ENCODE measurements at places on chromosomes 3 and 15.
A peak's percentile ranks its signal among the peaks of the same experiment; 100 is the strongest.

DNA sequence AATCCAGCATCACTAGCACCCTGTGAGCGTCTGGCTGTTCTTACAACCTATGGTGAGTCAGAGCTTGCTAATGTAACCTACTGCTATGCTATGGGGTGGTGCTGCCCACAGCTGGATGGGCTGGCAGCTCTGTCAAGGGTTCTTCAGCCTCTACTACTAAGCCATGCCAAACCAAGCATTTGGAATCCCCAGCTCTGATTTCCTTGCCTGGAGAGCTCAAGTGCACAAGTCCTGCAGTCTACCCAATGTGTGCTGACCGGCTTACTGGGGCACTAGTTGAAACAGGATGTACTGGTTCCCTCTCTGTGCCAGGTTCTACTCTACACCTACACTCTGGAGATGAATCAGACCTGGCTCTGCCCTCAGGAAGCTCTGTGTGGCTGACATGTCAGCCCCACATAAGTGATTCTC is 4.2 kb downstream of the TEX264 start:
- peak; percentile 62 for DNase-seq

- DNase-seq, result no peak
Observed at GRCh38 chr15:33451385-33451784, 140.6 kb downstream of the RYR3 start.

DNA sequence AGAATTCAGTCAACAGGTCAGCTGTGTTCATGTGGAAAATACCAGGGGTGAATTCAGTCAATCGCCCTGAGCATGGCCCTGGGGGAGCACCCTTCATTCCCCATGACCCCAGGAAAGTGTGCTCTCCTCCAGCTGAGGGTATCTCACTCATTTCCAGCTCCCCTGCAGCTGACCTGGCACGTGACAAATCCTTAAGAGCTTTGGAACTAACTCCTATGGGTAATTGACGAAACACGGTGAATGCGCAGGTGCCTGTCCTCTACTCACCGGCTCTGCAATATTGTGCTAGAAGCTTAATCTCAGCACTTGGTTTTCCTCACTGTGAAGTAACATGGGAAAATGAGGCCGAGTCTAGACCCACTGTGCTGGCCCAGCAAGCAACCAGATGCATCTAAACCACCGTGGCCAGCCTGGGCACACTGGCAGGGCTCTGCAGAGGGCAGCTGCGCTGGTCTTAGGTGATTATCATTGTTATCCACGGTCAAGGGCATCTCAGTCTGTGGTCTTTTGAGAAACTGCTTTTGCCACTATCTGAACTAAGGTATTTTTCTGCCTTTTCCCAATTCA is 63.1 kb downstream of the SPSB4 start:
- DNase-seq, result no peak

GRCh38 chr15:59723687-59724346 is 34.7 kb upstream of the BNIP2 start:
- no peak for DNase-seq

DNA sequence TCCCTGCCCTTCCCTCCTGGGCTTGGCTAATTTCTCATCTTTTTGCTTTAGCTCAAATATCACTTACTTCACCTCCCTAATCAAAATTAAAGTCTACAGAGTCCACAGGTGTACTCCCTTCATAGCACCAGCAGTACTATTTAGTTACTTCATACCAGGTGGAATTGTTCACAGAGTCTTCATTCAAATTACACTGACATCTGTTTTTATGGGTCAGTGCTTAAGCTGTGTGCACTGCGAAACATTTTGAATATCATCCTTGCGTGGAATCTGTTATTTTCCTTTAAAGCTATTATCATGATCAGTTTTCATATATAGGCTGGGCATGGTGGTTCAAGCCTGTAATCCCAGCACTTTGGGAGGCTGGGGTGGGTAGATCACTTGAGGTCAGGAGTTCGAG is 2.7 kb upstream of the SERF2 start:
- DNase-seq, result no peak

DNA sequence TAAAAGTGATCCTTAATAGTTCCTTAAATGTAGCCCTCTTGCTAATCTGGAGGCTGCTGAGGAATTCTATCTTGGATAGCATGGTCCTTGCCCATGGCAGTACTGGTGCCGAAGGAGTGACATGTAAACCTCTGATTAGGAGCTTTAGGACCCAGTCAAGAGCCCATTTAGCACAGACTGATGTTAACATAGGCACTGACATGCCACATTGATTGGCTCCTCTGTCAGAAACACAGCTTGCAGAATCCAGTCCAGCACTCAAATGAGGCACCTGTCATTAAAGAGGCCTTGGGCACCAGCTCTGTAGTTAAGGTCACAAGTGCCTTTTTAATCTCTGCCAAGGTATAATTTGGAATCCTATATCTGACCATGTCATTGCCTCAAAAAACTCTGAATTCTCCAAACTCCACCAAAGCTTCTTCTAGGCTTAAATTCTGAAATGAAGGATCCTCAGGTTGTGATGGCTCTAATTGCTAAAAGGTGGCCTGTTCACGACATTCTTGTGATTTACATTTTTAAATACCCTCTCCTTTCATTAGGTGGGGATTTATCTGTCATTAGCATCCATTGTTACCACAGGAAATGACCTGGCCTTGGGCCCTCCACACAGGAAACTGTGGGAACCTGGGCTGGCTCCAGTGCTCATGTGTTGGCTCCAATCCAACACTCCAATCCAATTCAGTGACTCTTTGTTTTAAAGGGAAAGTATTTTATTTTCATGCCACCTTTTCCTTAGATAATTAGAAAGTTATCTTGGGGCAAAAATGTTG is 57.3 kb upstream of the RNF7 start:
- DNase-seq, result no peak

GRCh38 chr3:127888156-127888555 is 26.9 kb upstream of the KBTBD12 start:
- DNase-seq, result no peak

DNA sequence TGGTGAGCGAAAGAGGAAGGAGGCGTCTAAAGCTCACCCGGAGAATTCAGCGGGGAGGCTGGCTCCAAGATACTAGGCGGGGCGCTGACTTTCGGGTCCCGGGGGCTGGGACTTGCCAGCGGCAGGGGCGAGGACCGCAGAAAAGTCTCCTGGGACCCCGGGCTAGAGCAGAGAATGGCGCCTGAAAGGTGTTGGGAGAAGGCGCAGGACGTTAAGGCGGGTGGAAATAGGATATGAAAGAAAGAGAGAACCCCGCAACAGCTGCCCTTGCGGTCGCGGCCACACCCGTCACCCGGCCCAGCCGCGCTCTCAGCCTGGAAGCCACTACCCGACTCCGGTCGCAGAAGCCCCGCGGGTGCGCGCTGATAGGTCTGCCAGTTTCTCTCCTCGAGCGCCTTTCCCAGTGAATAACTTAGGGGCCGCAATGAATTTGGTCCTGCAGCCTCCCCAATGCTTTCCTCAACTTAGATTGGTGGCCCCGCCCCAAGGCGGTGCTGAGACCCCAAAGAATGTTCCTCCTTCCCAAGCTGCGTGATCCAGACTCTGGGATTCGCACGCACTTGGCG is 604 bp downstream of the LTK start:
- peak; percentile 51 for DNase-seq

DNA sequence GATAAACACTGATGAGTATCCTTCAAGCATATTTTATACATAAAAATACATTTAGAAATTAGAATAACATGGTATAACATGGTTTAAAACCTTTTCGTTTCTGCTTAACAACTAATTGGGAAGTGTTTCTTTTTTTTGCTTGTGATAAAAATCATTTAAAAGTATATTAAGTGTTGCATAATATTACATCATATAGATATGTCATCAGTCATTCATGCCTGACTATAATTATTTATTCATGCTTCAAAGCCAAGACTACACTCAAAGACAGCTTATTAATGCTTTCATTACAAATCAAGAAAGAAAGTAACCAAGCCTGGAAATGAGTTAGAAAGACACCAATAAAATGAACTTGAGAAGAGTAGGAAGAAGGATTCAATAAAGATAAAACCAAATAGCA is 136.6 kb upstream of the TP63 start:
- no peak for DNase-seq

- DNase-seq, result no peak
Observed at GRCh38 chr15:26197719-26198118, 334.6 kb upstream of the ATP10A start.

DNA sequence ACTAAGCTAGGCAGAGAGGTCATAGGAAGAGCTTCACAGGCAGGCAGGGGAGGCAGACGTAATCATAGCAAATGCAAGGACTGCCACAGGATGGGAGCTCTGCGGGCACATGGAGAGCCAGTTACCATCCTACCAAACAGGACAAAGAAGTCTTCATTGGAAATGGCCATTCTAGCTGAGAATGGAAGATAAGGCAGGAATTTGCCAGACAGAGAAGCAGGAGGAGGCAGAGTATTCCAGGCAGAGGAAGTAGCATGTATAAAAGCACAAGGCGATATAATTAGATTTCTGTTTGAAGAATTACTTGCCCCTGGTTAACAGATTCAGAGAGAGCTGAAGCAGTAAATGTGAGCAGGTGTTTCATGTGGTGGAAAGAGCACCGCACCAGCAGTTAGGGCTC is 3.5 kb upstream of the SEMA5B start:
- DNase-seq, result no peak

DNA sequence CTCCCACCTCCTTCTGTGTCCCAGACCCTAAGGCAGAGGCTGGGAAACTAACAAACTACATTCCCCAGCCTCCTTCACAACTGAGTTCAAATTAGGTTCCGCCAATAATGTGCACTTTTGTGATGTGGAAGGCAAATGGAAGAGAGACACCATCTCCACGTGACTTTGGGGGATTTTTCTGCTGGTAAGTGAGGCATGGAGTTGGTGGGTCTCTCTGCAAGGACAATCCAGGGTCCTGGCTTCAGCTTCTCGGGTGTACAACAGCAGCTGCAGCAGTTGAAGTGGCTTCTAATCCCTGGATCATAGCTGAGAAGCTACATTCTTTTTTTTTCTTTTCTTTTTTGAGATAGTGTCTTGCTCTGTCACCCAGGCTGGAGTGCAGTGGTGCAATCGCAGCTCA is 58.9 kb upstream of the GATA2 start:
- DNase-seq, result no peak

DNA sequence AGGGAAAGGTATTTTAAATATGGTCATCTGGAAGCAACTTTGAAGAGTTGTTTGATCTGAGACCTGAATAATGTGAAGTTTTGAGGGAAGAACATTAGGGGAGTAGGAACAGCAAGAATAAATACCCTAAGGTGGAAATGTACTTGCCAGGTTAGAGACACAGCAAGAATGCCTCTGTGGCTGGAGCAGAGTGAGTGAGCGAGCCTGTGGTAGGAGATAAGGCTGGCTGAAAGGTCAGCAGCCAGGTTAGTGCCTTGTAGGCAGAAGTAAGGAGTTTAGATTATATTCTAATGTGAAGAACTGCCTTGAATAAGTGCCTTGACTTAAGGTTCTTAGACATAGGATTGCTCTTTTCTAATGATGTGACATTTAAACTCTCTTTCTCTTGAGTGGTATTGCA is 18.3 kb downstream of the LRRC49 start:
- no peak for DNase-seq

GRCh38 chr3:24829011-24829581 is 334.4 kb upstream of the THRB start:
- peak; percentile 17 for DNase-seq

DNA sequence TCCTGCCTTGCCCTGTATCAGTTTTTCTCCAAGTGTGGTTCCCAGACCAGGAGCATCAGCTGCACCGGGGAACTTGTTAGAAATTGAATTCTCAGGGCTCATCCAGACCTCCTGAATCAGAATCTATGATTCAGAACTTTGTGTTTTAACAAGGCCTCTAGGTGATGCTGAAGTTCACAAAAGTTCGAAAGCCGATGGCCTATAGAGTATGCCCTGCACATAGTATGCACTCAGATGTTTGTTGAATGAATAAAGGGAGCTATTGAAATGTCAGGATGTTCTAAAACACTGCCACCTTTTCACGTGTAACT is 664 bp upstream of the LARP6 start:
- DNase-seq, result no peak

DNA sequence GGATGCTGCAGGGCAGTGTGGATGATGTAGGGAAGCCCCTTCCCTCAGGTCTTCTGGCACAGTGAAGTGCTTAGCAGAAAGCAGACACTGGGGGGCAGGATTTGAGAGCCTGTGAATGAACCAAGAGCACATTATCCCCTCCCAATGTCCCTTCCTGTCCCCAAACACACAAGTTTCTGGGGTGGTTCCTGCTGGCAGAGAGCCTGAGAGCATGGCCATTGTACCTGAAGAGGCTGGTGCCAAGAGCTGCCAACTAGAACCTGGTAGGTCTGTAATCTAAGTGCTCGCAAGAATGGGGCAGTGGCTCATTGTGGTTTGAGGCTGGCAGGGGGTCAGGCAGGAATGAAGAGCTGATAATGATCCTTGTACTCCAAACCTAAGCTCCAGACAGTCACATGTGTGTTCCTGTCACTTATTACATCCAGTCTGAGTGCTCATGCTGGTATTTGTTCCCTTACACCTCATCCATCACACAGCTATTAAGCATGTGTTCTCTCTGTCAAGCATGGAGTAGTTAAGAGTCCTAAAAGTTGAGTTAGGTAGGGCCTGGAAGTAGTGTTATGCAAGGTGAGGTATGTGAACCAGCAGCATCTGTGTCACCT is 6.7 kb upstream of the CCR1 start:
- DNase-seq, result no peak

- DNase-seq, result no peak
Observed at GRCh38 chr3:114974387-114974786, 172.7 kb downstream of the ZBTB20 start.

- no peak for DNase-seq
Observed at GRCh38 chr3:63921741-63922482, 9.7 kb upstream of the SCAANT1 start.

DNA sequence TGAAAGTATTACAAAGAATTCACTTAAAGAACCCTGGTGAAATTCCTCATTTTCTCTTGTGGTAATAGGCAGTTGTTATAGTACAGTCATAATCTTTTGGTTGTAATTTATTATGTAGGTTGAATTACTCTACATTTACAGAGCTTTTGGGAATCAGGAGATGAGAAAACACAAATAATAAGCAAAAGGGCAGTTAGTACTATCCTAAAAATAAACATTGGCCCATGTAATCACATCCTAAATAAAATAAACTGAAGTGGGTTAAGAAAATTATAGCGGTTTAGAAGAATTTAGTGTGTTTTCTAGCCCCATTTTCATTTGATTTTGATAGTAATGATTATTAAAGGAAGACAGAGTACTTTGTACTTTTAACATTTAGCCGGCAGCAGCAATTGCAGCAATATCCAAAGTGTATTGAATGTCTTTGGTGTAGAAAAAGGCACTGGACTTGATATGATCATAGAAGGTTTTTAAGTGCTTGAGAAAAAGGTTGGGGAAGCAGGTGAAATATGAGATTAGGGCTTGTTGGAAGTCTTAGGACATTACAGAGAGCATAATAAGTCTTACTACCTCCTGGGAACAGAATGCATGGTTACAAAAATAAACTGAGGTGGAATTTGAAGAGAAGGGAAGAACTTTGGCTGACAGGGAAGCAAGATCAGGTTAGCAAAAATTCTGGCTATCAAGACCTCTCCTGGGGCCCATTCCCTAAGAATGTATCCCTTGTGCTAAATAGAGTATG is 79.9 kb downstream of the MBNL1 start:
- no peak for DNase-seq

GRCh38 chr3:197027896-197028727 is 1.5 kb downstream of the MELTF start:
- DNase-seq, result no peak
